Ovary (tissue), 10 donors: ENCODE measurements at places on chromosomes 3 and 15. TPM values are rescaled to one million over a fixed set of nuclear protein-coding genes. Genes with fewer than 3 reads are reported as not detected.

The TMEM45A gene
- 11.8 TPM for polyA plus RNA-seq

The CIAO2A gene
- 43.8 TPM for polyA plus RNA-seq

The SNTN gene
- polyA plus RNA-seq: not detected

The SMAD6 gene
- polyA plus RNA-seq: 3.8 TPM

The KLHL40 gene
- polyA plus RNA-seq: not detected

The LSAMP gene
- 13.0 TPM for polyA plus RNA-seq

The TM4SF1 gene
- polyA plus RNA-seq: 103 TPM

The GOLGA6L10 gene
- polyA plus RNA-seq: 1.7 TPM

The SERPINI2 gene
- not detected for polyA plus RNA-seq

The TRPM1 gene
- polyA plus RNA-seq: 0.12 TPM

The AMT gene
- polyA plus RNA-seq: 23.7 TPM

DNA sequence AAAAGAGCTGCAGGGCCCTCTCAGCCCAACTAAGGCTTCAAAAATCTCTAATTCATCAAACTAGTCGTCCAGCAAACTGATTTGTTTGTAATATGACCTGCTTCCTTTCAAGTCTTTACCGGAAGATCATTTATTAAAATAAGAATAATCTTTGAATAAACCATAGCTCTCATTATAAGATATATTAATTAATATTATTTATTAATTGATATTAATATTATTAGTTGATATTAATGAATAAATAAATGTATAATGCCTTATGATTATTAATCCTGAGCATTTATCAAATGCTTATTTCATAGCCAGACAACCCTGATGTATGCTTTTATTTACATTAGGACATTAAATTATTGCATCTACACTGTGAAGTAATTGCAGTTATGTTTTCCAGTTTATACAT lies 550.7 kb upstream of the ALCAM start:
- H3K4me3 ChIP-seq: no peak overlapping the region
- no peaks in the 10 kb centered on the region for H3K27me3 ChIP-seq
- no peak for DNase-seq
- H3K4me1 ChIP-seq: no peaks in the 10 kb centered on the region
- no peak overlapping the region for H3K27ac ChIP-seq

DNA sequence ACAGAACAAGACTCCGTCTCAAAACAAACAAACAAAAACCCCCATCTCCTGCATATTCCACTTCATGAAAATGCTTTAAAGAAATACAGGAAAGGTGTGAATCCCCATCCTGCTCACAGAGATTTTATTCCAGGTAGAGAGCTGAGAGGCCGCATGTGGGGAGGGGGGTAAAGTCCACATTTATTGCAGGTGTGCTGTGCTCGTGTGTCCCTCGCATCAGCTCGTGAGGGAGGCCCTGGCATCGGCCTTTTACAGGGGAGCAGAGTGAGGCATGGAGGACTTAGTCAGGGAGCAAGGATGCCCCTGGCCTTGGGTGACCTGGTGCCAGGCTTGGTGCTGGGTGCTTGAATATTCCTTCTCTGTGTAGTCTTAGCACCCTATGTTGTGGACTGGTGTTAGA lies 413.5 kb upstream of the C2CD4B start:
- no peaks in the 10 kb centered on the region for H3K27me3 ChIP-seq
- peaks cover 4% of the 10 kb centered on the region for H3K4me1 ChIP-seq
- no peak for DNase-seq
- no peak overlapping the region for H3K27ac ChIP-seq
- no peaks in the 10 kb centered on the region for H3K36me3 ChIP-seq
- H3K4me3 ChIP-seq: no peak overlapping the region

- DNase-seq: no peak
- H3K36me3 ChIP-seq: no peaks in the 10 kb centered on the region
- no peak overlapping the region for H3K27ac ChIP-seq
- H3K4me3 ChIP-seq: no peak overlapping the region
These were observed 176.9 kb upstream of the ANKRD28 start for GRCh38 chr3:15974647-15975046.

- H3K4me1 ChIP-seq: no peaks in the 10 kb centered on the region
- H3K27ac ChIP-seq: no peak overlapping the region
- no peaks in the 10 kb centered on the region for H3K36me3 ChIP-seq
- H3K27me3 ChIP-seq: no peaks in the 10 kb centered on the region
These were observed 15.5 kb upstream of the LYZL4 start for GRCh38 chr3:42425736-42426407.

GRCh38 chr3:5160940-5161858 lies 26.3 kb upstream of the EDEM1 start:
- no peaks in the 10 kb centered on the region for H3K27me3 ChIP-seq
- peaks cover 15% of the 10 kb centered on the region for H3K4me1 ChIP-seq
- no peak overlapping the region for H3K27ac ChIP-seq
- H3K36me3 ChIP-seq: no peaks in the 10 kb centered on the region
- DNase-seq: no peak

DNA sequence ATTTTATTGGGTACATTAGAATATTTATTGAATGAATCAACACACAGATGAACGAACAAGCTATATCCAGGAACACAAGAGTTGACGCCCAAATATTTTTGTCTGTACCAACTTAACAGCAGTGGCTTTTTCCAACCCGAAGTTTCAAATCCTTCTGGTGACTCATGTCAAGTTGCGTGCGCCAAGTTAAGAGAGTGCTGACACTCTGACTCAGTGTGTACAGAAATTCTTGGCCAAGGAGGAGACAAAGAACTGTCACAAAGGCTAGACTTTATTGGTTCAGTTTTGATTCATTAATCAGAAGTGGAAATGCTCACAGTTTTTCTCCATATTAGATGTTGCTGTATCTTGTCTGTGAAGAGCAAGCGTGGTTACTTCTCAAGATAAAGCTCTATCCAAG lies 59.6 kb upstream of the TSC22D2 start:
- no peak overlapping the region for H3K4me3 ChIP-seq
- no peaks in the 10 kb centered on the region for H3K36me3 ChIP-seq
- H3K4me1 ChIP-seq: no peaks in the 10 kb centered on the region

DNA sequence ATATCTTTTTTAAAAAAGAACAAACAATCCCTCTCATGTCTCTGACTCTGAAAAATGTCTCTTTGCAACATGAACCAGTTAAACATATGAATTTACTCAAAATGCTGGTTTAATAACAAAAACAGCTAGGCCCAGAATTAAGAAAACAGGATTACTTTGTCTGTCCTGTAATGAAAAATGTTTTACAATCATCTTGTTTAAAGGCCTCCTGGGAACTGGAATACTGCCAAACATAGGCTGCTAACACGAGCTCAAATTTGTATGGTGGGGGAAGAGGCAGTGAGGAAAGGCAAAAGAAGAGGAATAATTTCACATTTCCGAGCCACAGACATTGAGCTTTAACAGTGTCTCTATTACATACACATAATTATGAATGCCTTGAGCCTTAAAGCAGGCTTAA lies 61.7 kb upstream of the PPIB start:
- no peak overlapping the region for H3K27ac ChIP-seq
- no peaks in the 10 kb centered on the region for H3K27me3 ChIP-seq
- no peak overlapping the region for H3K4me3 ChIP-seq
- peaks cover 1% of the 10 kb centered on the region for H3K4me1 ChIP-seq
- DNase-seq: no peak

DNA sequence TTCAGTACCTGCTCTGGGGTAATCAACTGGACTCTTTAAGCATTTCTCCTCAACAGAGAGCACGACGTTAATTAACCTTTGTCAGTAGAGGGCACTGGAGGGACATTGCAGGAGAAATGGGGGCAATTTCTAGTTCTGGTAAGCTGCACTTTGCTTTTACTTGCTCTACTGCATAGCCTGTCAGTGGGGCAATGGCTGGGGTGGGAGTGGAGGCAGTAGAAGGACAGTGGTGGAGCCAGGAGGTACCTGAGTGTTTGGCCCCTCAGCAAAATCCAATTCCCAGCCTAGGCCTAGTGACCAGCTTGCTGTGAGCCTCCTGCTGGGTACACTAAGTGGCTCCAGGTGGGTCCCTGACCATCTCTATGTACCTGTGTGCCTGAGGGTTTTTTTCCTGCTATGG lies 18.3 kb upstream of the MED12L start:
- H3K36me3 ChIP-seq: no peaks in the 10 kb centered on the region
- no peaks in the 10 kb centered on the region for H3K27me3 ChIP-seq
- H3K4me3 ChIP-seq: no peak overlapping the region
- H3K4me1 ChIP-seq: no peaks in the 10 kb centered on the region

DNA sequence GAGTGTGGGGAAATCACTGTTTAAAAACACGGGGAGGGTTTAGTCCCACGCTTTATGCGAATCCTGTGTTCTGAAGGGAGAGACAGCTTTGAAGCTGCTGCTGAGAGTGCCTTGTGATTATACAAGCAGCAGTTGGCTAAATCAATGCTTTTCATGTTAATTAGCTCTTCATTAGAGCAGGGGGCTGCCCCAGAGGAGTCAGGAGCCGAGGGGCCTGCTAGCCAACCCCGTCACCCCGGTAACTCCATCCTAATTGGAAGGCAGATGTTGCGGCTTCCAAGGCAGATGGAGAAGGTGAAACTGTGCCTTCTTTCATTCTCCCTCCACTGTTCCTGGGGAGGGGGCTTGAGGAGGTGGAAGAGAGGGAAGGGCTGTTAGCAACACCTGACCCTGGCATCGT lies 92.4 kb upstream of the ANKRD34C start:
- H3K4me3 ChIP-seq: no peak overlapping the region
- H3K4me1 ChIP-seq: no peaks in the 10 kb centered on the region
- no peaks in the 10 kb centered on the region for H3K36me3 ChIP-seq
- no peak for DNase-seq

- peaks cover 7% of the 10 kb centered on the region for H3K4me1 ChIP-seq
- no peak for DNase-seq
- no peaks in the 10 kb centered on the region for H3K27me3 ChIP-seq
These were observed 10.2 kb downstream of the STIMATE start for GRCh38 chr3:52887166-52887565.

- no peak overlapping the region for H3K4me3 ChIP-seq
- no peak overlapping the region for H3K27ac ChIP-seq
- peaks cover 6% of the 10 kb centered on the region for H3K4me1 ChIP-seq
- H3K36me3 ChIP-seq: no peaks in the 10 kb centered on the region
- DNase-seq: peak; percentile 41
These were observed 130.1 kb upstream of the PRICKLE2 start for GRCh38 chr3:64355401-64355807.

GRCh38 chr3:4520033-4520816 lies 27.1 kb downstream of the ITPR1 start:
- H3K4me3 ChIP-seq: no peak overlapping the region
- peaks cover 14% of the 10 kb centered on the region for H3K4me1 ChIP-seq
- H3K27ac ChIP-seq: peak overlapping the region; percentile 21
- peak; percentile 50 for DNase-seq
- H3K36me3 ChIP-seq: no peaks in the 10 kb centered on the region

GRCh38 chr15:83837945-83838571 lies 184.1 kb downstream of the ADAMTSL3 start:
- H3K27me3 ChIP-seq: no peaks in the 10 kb centered on the region
- no peak overlapping the region for H3K4me3 ChIP-seq
- no peaks in the 10 kb centered on the region for H3K36me3 ChIP-seq
- H3K4me1 ChIP-seq: peaks cover 2% of the 10 kb centered on the region
- DNase-seq: peak; percentile 56

- H3K27me3 ChIP-seq: no peaks in the 10 kb centered on the region
- no peak overlapping the region for H3K27ac ChIP-seq
- H3K36me3 ChIP-seq: no peaks in the 10 kb centered on the region
- no peak overlapping the region for H3K4me3 ChIP-seq
These were observed 15.7 kb downstream of the CAPN7 start for GRCh38 chr3:15221574-15222217.

- DNase-seq: no peak
- no peak overlapping the region for H3K4me3 ChIP-seq
- H3K27me3 ChIP-seq: no peaks in the 10 kb centered on the region
- no peaks in the 10 kb centered on the region for H3K36me3 ChIP-seq
These were observed 363.4 kb downstream of the LRTM1 start for GRCh38 chr3:54564374-54564925.

- H3K27me3 ChIP-seq: no peaks in the 10 kb centered on the region
- no peaks in the 10 kb centered on the region for H3K4me1 ChIP-seq
- H3K36me3 ChIP-seq: no peaks in the 10 kb centered on the region
- H3K4me3 ChIP-seq: no peak overlapping the region
- H3K27ac ChIP-seq: no peak overlapping the region
- no peak for DNase-seq
These were observed 501.5 kb downstream of the ROBO2 start for GRCh38 chr3:77541203-77541922.

DNA sequence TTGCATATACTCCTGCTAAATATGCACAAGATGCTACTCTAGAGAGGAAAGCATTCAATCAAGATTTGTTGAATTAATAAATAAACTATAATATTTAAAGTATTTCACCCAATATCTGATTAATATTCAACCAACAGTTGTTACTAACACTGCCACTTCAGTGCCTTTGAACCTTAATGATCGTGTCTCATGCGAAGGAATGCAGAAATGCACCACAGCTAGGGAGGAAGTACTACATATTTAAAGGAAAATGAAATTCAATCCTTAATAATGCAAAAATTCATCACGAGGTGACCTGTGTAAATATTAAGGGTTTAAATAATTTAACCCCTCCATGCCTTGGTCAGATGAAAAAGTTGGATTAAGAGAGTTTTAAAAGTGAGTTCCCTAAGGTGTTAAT lies 114.2 kb upstream of the DAZL start:
- no peaks in the 10 kb centered on the region for H3K36me3 ChIP-seq
- no peaks in the 10 kb centered on the region for H3K4me1 ChIP-seq
- DNase-seq: no peak
- no peak overlapping the region for H3K27ac ChIP-seq

DNA sequence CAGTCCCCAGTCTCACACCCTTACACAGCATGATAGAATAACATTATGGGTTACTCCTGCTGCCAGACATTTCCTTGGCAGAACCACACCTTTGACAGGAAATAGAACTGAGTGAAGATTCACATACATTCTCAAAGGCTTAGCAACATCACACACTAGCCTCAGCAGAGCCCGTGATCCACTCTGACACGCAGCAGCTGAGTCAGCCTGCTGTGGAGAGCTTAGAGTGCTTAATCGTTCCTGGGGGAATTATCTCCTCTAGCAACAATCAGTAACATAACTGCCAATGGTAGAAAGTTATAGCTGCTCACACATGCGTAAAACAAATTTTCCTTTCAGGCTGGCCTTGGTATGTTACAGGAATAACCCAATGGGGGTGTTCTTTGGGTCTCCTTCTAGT lies 382.1 kb downstream of the GAP43 start:
- peak; percentile 32 for DNase-seq
- no peaks in the 10 kb centered on the region for H3K27me3 ChIP-seq
- no peaks in the 10 kb centered on the region for H3K36me3 ChIP-seq
- H3K4me1 ChIP-seq: no peaks in the 10 kb centered on the region
- no peak overlapping the region for H3K27ac ChIP-seq
- H3K4me3 ChIP-seq: no peak overlapping the region

DNA sequence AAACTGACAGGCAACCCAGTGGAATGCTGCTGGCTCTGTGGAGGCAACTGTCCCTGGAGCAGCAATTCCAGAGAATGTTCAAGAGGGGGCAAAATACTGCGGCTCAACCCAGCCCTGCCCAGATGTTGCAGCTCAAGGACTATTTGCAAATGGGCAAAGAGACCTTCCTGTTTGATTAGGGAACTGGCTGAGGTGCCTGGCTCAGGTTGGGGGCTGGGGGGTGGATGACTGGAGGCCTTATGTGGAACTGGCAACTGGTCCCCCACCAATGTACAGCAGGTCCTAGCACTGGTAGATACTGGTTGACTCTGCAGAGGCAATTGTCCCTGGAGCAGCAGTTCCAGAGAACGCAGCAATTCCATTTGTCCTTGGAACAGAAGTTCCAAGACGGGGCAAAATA lies 302.5 kb downstream of the ZPLD1 start:
- no peaks in the 10 kb centered on the region for H3K36me3 ChIP-seq
- DNase-seq: no peak
- H3K4me1 ChIP-seq: peaks cover 5% of the 10 kb centered on the region
- H3K4me3 ChIP-seq: no peak overlapping the region
- no peaks in the 10 kb centered on the region for H3K27me3 ChIP-seq

- no peak overlapping the region for H3K27ac ChIP-seq
- H3K36me3 ChIP-seq: no peaks in the 10 kb centered on the region
- no peak overlapping the region for H3K4me3 ChIP-seq
- H3K27me3 ChIP-seq: no peaks in the 10 kb centered on the region
- H3K4me1 ChIP-seq: peaks cover 4% of the 10 kb centered on the region
These were observed 53.7 kb downstream of the KLHL25 start for GRCh38 chr15:85741021-85741421.
